ENCODE measurements at places on chromosomes 1 and 21.

DNA sequence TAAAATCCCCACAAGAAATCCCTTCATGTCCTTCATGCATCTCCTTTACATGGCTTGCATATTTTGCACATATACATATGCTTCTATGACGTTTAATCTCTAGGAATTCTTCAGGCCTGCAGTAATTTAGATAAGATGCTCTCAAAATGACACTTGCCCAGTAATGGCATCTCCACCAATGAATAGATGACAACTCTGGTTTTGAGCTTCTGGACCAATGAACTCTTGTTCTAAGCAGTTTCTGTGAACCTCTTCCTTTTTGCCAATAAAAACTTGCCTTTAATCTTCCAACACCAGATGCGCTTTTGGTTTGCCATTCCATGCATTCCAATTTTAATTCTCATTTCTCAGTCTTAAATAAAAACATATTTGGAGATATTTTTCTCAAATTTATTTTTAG is 189.8 kb upstream of the OLFM3 start:
- no peak for DNase-seq

DNA sequence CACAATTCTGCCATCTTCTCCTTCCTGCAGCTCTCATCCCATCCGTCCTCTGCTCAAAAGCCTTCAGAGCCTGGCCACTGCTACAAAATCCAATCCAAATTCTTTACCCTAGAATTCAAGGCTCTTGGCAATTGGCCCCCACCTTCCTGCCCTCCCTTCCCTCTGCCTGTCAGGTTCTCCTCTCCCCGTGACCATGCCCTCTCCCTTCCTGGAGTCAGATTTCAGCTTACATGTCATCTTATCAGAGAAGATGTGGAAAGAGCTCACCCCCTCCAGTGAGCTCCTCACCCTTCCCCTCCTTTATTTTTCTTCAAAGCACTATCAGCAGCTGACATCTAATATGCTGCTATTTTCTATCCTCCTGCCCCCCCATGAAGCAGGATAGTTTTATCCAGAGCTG is 86.9 kb downstream of the GRIK3 start:
- DNase-seq = no peak

DNA sequence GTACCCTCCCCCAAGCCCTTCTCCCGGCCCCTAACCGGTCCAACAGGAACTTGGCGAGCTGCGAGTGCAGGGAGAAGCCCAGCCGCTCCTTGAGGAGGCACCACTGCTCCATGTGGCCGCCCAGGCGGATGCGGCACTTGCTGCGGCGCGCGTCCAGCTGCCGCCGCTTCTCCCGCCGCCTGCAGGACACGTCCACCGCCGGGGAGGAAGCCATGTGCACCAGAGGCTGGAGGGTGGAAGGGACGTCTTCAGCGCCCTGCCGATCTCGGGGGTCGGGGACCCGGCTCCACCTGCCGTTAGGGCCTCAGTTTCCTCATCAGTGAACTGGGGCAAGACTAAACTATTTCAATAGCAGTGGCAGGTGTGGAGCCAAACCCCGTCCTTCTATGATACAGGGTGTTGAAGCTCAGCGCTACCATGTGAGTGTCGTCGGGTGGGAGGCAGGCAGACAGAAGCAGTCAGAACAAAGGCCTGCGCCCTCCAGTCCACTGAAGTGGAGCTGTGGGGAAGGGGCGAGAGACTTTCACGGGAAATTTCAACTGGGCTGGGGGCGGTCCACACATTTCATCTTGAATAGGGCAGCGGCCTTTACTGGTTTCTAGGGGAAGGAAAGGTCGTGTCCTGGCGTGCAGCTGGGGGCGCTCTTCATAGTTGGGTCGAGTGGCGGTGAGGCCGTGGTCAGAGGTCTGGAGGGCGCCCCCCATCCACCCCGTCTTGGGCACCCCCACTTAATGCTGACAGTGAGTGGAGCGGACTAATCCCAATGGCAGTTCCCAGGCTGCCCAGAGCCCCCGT is 592 bp downstream of the ZNF692 start:
- DNase-seq = no peak

DNA sequence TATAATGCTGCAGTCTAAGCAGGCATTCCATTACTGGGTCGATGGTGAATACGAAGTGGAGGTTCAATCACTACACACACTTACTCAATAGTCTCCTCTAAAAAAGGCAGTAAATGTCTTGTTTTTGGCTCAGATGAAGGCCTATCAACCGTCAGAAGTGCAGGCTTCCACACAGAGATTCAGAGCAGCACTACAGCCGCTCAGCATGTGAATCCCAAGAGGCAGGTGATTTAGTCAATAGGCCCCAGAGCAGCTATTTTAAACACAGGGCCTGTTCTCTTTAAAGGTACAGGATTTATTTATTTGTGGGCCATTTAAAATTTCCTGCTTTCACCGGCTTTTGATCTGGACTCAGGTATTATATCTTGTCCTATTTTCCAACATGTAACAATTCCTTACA is 293.7 kb downstream of the RGS7 start:
- DNase-seq = no peak

Measured in astrocyte of the cerebellum (primary cell).